ENCODE measurements at places on chromosomes 6 and 20. TPM values are rescaled to one million over a fixed set of nuclear protein-coding genes. Genes with fewer than 3 reads are reported as not detected.
A peak's percentile ranks its signal among the peaks of the same experiment; 100 is the strongest.

Gene TPX2
- 3.8 TPM for total RNA-seq

GRCh38 chr20:21029341-21029740 lies 76.8 kb downstream of the LINC00237 start:
- no peaks in the 10 kb centered on the region for H3K4me1 ChIP-seq
- DNase-seq: no peak
- H3K36me3 ChIP-seq: no peaks in the 10 kb centered on the region
- no peak overlapping the region for H3K27ac ChIP-seq
- H3K4me3 ChIP-seq: no peak overlapping the region

GRCh38 chr20:23340524-23340923 lies 10.1 kb upstream of the NXT1 start:
- no peak overlapping the region for H3K27ac ChIP-seq
- DNase-seq: no peak
- H3K27me3 ChIP-seq: no peaks in the 10 kb centered on the region
- H3K4me1 ChIP-seq: peaks cover 4% of the 10 kb centered on the region

Gene IRF4
- total RNA-seq: 10.5 TPM

DNA sequence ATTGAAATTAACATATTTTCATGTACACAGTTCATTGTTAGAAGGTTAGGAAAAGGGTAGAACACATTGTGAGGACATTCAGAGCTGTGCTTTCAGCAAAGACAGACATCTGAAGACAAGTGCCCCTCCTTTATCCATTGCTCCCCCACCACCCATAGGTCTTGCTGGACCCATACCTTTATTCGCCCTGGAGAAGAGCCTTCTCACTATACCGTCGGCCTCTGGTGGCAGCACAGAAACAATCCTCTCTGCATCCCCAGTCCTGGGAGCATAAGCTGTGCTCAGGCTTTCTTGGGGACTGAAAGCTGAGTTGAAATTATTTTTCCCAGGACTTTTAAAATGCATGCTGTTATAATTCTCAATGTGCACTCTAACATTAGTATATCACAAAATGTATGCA lies 372.3 kb downstream of the EPHA7 start:
- H3K27me3 ChIP-seq: no peaks in the 10 kb centered on the region
- H3K36me3 ChIP-seq: no peaks in the 10 kb centered on the region
- H3K27ac ChIP-seq: no peak overlapping the region
- no peaks in the 10 kb centered on the region for H3K4me1 ChIP-seq

DNA sequence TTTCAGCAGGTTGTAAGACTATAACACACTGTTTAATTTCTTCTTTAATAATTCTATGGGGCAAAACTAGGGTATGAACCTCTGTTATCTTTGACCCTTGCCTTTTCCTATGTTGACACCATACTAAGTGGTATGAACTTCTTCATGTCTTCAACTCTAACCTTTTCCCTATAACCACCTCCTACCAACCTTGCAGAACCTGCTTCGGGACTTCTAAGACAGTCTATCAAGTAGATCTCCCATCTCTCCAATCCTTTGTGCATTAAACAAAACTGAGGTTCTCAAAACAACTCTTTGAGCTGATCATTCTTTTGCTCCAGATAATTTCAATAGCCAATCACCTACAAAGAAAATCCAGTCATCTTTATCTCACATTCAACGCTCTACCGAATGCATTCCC lies 23.4 kb downstream of the SNAP91 start:
- H3K27me3 ChIP-seq: no peaks in the 10 kb centered on the region
- no peaks in the 10 kb centered on the region for H3K4me1 ChIP-seq
- DNase-seq: no peak
- no peak overlapping the region for H3K27ac ChIP-seq

GRCh38 chr20:50338479-50339391 lies 148.1 kb downstream of the CEBPB start:
- DNase-seq: peak; percentile 39
- H3K27ac ChIP-seq: peak overlapping the region; percentile 80
- H3K4me3 ChIP-seq: no peak overlapping the region
- H3K27me3 ChIP-seq: no peaks in the 10 kb centered on the region

Gene RUNX2
- total RNA-seq: 4.0 TPM

DNA sequence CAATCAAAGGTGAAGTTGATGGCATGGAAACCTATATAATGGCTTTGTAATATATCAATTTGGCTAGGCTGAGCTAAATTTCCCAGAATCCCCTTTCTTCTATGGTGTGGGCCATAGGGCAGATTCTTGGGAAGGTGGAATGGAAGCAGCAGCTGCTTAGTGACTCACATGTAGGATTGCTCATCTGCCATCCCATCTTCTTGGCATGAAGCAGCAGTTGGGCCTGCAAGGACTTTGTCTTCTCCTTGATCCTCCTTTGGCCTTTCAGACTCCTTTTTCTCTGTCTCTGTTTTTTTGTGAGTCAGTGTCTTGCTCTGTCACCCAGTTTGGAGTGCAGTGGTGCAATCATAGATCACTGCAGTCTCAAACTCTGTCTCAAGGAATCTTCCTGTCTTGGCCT lies 52.6 kb upstream of the CEP162 start:
- DNase-seq: no peak
- H3K4me3 ChIP-seq: no peak overlapping the region
- no peak overlapping the region for H3K27ac ChIP-seq
- no peaks in the 10 kb centered on the region for H3K36me3 ChIP-seq

DNA sequence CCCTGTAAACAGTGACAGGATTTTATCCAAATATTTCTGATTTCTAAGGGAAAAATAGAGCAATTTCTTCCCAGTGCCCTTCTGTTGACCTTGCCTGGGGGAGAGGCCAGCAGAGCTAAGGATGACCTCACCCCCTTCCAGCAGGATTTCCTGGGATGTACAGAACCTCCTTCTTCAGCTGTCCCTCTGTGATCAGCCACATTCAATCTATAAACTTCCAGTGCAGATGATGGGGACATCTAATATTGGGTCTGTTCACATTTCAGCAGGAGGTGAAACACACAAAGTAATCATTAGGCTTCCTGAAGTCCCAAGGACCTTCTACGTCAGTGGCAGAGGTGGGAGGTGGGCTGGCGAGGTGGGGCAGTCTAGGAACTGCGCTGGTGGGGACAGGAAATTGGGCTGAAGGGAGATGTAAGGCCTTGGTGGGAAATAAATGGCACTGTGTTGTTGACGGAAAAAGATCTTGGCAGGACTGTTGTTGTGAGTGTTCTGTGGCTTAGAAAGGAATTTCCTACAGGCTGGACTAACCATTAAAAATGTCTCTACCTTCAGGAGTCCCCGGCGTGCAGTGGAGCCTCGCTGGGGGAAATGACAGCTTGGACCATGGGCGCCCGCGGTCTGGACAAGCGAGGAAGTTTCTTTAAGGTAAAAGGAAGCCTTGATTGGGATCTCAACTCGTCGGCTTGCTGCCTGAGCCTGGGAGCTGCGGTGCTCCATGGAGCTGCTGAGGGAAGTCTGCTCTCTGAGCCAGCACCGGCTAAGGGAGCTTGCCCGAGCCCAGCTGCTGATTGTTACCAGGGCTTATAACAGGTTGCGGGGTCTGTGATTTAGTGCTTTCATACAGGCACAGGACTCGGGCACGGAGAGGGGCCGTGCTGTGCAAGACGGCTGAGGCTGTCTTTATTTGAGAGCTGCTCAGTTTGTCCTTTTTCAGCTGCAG lies 127.9 kb upstream of the NAA20 start:
- peak overlapping the region; percentile 87 for H3K27ac ChIP-seq
- H3K4me3 ChIP-seq: peak overlapping the region; percentile 33
- H3K36me3 ChIP-seq: peaks cover 5% of the 10 kb centered on the region
- DNase-seq: peak; percentile 42
- no peaks in the 10 kb centered on the region for H3K27me3 ChIP-seq

DNA sequence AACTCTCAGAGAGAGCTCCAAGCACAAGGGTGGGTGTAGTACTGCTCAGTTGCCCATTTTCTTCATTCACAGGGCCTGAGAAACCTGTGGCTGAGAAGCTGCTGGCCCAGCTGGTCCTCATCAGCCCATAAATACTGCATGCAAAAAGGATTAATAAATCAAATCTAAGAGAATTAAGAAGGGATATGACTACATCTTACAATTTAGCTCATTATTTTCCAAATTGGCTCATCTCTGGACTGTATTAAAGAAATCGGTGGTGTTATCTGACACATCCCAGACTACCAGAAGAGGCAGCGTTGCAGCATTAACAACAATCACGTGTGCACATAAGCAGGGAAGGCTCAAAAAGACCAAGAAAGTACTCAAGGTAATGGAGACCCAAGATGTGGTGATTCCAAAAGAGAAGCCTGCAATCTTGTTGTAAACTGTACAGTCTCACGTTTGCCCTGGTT lies 90.7 kb downstream of the CD24 start:
- H3K27me3 ChIP-seq: no peaks in the 10 kb centered on the region
- DNase-seq: no peak
- no peak overlapping the region for H3K4me3 ChIP-seq
- H3K27ac ChIP-seq: no peak overlapping the region

- no peaks in the 10 kb centered on the region for H3K27me3 ChIP-seq
- DNase-seq: no peak
- H3K27ac ChIP-seq: peak overlapping the region; percentile 98
- H3K4me1 ChIP-seq: peaks cover 25% of the 10 kb centered on the region
These were observed 36.8 kb downstream of the GNAS start for GRCh38 chr20:58889334-58889760.

Gene C6orf52
- not detected for total RNA-seq

DNA sequence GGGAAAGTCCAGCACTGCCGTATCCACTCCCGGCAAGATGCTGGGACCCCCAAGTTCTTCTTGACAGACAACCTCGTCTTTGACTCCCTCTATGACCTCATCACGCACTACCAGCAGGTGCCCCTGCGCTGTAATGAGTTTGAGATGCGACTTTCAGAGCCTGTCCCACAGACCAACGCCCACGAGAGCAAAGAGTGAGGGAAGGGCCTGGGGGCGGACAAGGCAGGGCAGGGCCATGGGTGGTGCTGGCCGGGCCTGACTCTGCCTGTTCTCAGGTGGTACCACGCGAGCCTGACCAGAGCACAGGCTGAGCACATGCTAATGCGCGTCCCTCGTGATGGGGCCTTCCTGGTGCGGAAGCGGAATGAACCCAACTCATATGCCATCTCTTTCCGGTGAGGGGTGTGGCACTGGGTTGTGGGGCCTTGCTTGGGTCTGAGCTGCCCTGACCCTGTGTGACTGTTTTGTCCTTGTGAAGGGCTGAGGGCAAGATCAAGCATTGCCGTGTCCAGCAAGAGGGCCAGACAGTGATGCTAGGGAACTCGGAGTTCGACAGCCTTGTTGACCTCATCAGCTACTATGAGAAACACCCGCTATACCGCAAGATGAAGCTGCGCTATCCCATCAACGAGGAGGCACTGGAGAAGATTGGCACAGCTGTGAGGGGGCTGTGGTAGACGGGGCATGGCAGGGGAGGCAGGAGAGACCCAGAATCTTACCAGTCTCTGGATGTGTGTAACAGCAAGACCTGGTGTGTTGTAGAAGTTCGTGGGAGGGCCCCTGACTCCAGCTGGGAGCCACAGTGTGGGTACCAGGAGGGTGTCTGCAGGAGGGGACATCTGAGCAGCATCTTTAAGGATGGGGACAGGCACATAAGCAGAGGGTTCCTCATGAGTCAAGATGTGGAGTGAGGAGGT lies 29.1 kb downstream of the PLCG1 start:
- DNase-seq: no peak
- H3K4me1 ChIP-seq: no peaks in the 10 kb centered on the region
- no peaks in the 10 kb centered on the region for H3K27me3 ChIP-seq
- peaks cover 78% of the 10 kb centered on the region for H3K36me3 ChIP-seq
- H3K27ac ChIP-seq: no peak overlapping the region
- no peak overlapping the region for H3K4me3 ChIP-seq

GRCh38 chr6:43144879-43145278 lies 26.2 kb upstream of the SRF start:
- H3K27ac ChIP-seq: no peak overlapping the region
- H3K4me1 ChIP-seq: peaks cover 7% of the 10 kb centered on the region
- no peak overlapping the region for H3K4me3 ChIP-seq
- no peaks in the 10 kb centered on the region for H3K27me3 ChIP-seq

DNA sequence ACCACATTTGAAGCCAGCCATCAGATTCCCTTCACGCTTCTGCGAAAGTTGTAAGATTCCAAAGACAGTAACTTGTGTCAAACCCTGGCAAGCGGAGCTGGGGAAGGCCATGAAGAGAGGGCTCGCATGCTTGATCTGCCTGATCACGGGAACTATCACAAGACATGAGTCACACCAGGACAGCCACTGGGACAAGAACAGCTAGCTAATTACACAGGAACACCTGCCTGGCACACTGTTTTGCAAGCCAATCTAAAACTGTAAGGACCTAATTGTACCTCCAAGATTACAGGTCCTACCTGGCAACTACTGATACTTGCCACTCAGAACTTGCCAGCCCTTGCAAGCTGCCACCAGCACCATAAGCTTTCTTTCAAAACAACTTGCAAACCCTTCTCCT lies 289.3 kb downstream of the KIF16B start:
- no peak for DNase-seq
- H3K27me3 ChIP-seq: no peaks in the 10 kb centered on the region
- no peak overlapping the region for H3K27ac ChIP-seq
- no peak overlapping the region for H3K4me3 ChIP-seq

Gene CLVS2
- total RNA-seq: not detected

DNA sequence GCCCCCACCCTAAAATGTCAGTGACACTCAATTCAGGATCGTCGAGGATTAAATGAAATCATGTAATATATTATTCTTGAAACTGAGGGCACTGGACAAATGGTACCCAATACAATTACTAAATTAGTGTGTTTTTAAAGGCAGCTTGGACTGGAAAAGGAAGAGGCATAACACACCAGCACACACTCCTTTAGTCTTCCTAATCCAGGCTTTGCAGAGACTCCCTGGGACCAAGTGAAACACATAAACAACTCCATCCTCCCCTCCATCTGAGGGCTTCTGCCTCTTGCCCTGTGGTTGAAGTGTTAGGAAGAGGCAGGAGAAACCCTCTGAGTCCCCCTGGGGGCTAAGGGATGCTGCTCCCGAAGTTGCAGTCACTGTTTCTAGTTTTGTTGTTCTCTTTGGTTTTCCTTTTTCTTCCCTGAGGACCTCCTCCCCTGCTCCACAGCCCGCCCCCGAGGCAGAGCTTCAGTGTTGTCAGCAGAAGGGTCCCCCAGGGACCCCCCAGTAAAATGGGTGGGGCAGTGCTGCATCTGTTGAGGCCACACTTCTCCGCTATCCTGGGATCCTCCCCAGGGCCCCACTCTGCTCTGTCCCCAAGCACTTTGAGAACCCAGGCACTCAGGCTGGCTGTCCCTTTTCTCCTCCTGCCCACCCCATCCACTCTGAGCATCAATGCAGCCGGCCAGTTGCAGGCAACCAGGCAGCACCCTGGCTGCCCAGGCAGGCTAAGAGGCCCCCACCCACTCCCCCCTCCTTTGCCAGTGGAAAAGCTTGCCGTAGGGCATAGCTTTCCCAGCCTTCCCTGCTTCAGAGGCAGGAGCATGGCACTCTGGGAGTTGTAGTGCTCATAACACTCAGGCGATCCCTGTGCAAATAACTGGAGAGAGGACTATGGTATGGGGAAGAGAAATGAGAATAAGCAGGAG lies 5.9 kb downstream of the TMEM63B start:
- peaks cover 38% of the 10 kb centered on the region for H3K4me1 ChIP-seq
- H3K4me3 ChIP-seq: no peak overlapping the region
- H3K27me3 ChIP-seq: no peaks in the 10 kb centered on the region
- peak; percentile 79 for DNase-seq

Gene JPH2
- 3.5 TPM for total RNA-seq

GRCh38 chr20:49821870-49822331 lies 9.3 kb downstream of the SLC9A8 start:
- no peak for DNase-seq
- H3K4me3 ChIP-seq: no peak overlapping the region
- peaks cover 19% of the 10 kb centered on the region for H3K4me1 ChIP-seq
- H3K27me3 ChIP-seq: no peaks in the 10 kb centered on the region
- no peaks in the 10 kb centered on the region for H3K36me3 ChIP-seq

GRCh38 chr20:23637282-23638221 lies at the start of gene CST3:
Gene CST3, minus strand, starts transcription at chr20:23637955. Its CDS starts 93 bp downstream, at chr20:23637862.
- no peaks in the 10 kb centered on the region for H3K36me3 ChIP-seq
- DNase-seq: peak; percentile 96
- H3K4me1 ChIP-seq: peaks cover 24% of the 10 kb centered on the region
- H3K4me3 ChIP-seq: peak within 1 kb of the TSS; percentile 95
- H3K27ac ChIP-seq: peak within 1 kb of the TSS; percentile 99
- no peaks in the 10 kb centered on the region for H3K27me3 ChIP-seq

Gene PNPLA1
- total RNA-seq: 0.61 TPM

Measured in upper lobe of left lung (tissue), 6 donors.